ENCODE measurements at places on chromosomes 2 and 18. TPM values are rescaled to one million over a fixed set of nuclear protein-coding genes. Genes with fewer than 3 reads are reported as not detected.

DNA sequence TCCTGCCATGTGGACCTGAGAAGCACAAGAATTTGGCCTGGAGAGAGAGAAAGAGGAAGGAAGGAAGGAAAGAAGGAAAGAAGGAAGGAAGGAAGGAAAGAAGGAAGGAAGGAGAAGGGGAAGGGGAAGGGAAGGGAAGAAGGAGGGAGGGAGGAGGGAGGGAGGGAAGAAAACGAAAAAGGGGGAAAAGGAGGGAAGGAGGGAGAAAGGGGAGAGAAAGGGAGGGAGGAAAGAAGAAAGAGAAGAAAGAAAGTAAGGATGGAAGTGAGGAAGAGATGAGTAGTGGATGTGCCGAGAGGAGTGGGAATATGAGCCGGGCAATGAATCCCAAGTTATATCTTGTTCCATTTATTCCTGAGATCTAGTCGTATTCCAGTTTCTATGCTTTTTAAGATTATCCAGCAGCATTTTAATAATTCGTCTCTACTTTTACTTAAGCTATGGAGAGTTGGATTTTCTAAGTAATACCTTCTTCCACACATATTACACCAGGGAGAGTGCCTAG, 247.8 kb downstream of the TDRD15 start:
- peaks cover 9% of the 10 kb centered on the region for H3K4me1 ChIP-seq
- no peak overlapping the region for H3K27ac ChIP-seq
- DNase-seq: no peak
- H3K36me3 ChIP-seq: no peaks in the 10 kb centered on the region
- no peak overlapping the region for H3K4me3 ChIP-seq
- no peaks in the 10 kb centered on the region for H3K27me3 ChIP-seq

DNA sequence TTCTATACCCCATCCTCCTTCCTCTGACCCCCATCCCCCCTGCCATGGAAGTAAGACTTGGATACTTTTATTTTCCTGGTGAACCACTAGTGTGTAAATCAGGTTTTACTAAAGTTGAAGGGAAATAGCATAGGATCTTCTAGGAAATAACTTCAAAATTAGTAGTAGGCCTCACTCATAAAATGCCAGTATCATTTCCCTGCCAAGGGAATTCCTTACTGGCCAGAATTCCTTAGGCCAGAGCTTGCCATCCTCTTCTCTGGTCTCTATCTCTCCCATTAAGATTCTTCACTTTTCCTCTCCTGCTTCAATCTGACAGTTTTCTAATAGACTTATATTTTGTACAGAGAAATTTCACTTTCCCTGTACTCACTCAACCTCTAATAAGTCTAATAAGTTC, 322.8 kb upstream of the TANK start:
- no peak overlapping the region for H3K27ac ChIP-seq
- no peak for DNase-seq
- no peaks in the 10 kb centered on the region for H3K36me3 ChIP-seq
- H3K4me1 ChIP-seq: peaks cover 4% of the 10 kb centered on the region
- no peak overlapping the region for H3K4me3 ChIP-seq

DNA sequence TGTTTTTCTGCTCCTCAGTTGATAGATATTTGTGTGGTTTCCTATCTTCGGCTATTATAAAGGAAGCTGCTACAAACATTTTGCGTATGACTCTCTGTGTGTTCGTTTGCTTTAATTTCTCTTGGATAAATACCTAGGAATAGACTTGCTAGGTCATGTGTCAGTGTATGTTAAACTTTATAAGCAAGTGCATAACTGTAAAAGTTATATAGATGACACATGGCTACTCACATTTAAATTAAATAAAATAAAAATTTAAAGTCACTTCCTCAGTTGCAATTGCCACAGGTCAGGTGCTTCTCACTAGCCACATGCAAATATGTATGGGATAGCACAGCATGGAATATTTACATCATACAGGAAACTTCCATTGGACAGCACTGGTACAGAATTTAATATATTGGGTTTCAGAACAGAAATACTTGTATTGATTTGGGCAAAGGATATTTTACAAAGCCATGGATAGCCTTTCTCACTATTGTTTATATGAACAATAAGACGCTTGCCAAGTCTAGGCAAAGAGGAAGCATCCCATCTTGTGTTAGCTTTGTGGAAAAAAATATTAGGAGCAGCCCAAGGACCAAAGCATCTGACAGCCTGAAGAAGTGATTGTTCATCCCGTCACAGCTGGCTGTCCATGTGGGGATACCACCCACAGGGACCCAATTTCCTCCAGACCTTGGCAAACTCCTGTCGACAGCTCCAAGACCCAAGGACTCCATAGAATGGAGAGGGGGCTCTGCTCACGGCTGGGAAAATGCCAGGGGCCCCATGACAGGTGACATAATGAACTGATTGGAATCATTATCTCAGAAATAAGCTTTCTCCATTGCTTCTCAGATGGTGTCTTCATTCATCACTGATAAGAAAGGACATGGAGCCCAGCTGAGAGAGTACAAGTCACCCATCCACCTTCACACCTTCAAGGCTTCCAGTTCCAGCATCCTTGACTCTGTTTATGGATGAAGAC, 196.7 kb downstream of the SH3BP4 start:
- H3K27ac ChIP-seq: no peak overlapping the region
- DNase-seq: no peak
- peaks cover 6% of the 10 kb centered on the region for H3K4me1 ChIP-seq
- H3K4me3 ChIP-seq: no peak overlapping the region
- peaks cover 14% of the 10 kb centered on the region for H3K27me3 ChIP-seq
- no peaks in the 10 kb centered on the region for H3K36me3 ChIP-seq

DNA sequence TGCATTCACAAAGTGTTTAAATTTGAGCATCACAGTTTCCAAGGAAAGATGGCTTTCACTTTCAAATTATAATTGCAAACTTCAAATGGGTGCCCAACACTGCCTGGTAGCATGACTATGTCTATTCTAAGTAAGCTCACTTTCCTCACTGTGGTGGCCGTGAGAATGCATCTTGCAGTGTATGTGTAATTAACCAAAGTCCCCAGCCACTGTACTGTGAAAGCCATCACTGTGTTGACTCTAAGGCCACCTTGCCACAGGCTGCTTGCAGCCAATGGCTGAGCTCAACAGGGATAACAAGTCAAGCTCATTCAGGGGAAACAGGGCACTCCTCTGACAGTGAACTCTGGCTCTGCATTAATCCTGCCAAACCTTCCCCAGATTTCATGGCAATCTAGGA, 43.3 kb upstream of the LGALSL start:
- no peaks in the 10 kb centered on the region for H3K27me3 ChIP-seq
- no peaks in the 10 kb centered on the region for H3K36me3 ChIP-seq
- H3K4me1 ChIP-seq: peaks cover 9% of the 10 kb centered on the region
- no peak overlapping the region for H3K4me3 ChIP-seq

DNA sequence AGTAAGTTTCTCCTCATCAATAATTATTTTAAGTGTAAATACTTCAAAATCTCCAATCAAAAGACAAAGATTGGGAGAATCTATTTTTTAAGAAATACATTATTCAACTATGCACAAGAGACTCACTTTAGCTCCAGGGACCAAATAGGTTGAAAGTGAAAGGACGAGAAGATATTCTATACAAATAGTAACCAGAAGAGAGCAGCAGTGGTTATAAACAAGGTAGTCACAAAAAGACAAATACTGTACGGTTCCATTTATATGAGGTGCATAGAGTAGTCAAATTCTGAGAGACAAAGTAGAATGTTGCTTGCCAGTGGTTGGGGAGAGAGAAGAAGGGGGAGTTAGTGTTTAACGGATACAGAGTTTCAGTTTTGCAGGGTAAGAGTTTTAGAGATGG, 69.8 kb downstream of the POU3F3 start:
- H3K4me1 ChIP-seq: no peaks in the 10 kb centered on the region
- peaks cover 7% of the 10 kb centered on the region for H3K27me3 ChIP-seq
- no peak overlapping the region for H3K4me3 ChIP-seq
- no peak overlapping the region for H3K27ac ChIP-seq
- no peaks in the 10 kb centered on the region for H3K36me3 ChIP-seq
- DNase-seq: no peak

DNA sequence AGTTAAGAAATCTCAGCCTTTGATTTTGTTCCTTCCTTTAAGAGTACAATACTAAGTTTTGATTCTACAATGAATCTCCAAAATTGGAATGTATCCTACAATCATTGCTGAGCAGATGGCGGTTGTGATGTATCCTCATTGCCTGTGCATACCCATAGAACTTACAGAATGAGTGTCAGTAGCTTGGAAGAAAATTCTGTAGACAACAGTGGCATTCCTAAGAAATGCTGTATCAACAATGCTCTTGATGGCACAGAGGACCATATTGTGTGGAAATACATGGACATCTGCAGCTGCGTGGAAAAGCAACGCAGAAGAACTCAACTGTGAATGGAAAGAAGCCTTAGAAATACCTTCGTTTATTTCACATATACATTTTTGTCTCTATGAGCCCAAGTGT, 30.2 kb downstream of the GAREM1 start:
- H3K27ac ChIP-seq: no peak overlapping the region
- H3K4me1 ChIP-seq: peaks cover 6% of the 10 kb centered on the region
- H3K4me3 ChIP-seq: no peak overlapping the region
- no peaks in the 10 kb centered on the region for H3K27me3 ChIP-seq

DNA sequence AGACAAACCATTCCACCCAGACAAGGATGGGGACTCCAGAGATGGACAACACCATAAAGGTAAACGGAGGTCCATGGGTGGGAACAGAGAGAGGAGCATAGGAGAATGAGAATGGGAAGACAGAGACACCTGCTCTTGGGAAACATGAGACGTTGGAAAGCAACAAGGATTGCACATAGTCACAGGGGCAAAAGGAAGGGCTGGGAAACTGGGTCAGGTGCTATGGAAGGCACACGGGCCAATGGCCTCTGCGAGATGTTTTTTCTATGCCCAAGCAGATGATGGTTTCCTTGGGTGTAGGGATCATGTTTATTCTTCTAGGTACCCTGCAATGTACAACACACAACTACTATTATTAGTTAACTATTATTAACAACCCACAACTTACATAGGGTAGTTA, 143.6 kb upstream of the AGAP1 start:
- H3K4me1 ChIP-seq: peaks cover 5% of the 10 kb centered on the region
- no peak overlapping the region for H3K4me3 ChIP-seq
- H3K36me3 ChIP-seq: no peaks in the 10 kb centered on the region
- H3K27me3 ChIP-seq: no peaks in the 10 kb centered on the region

DNA sequence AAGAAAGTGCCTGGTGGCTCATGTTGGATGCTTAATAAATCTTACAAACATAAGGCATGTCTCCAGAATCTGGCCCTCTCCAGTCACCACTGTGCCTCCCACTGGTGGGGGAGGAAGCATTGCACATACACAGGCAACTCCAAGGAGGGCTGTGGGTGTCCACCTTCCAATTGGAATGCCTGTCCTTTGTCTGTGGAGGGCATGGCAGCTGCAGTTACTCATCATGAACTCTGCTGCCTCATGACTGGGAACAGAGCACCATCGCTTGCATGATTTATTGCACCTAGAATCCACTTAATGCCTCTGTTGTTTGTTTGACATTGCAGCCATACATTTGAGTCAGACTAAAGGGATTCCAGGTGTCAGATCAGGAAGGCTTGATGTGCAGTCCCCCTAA, 278.9 kb downstream of the PRKCE start:
- H3K4me1 ChIP-seq: peaks cover 13% of the 10 kb centered on the region
- H3K27ac ChIP-seq: no peak overlapping the region
- H3K4me3 ChIP-seq: no peak overlapping the region
- no peaks in the 10 kb centered on the region for H3K27me3 ChIP-seq

- no peaks in the 10 kb centered on the region for H3K36me3 ChIP-seq
- no peaks in the 10 kb centered on the region for H3K27me3 ChIP-seq
- no peak overlapping the region for H3K27ac ChIP-seq
- DNase-seq: no peak
- no peak overlapping the region for H3K4me3 ChIP-seq
Observed at GRCh38 chr2:189258616-189259365, 79.2 kb upstream of the COL5A2 start.

GRCh38 chr2:223563462-223563861, 38.7 kb downstream of the SCG2 start:
- H3K4me1 ChIP-seq: peaks cover 8% of the 10 kb centered on the region
- no peaks in the 10 kb centered on the region for H3K27me3 ChIP-seq
- DNase-seq: no peak
- no peaks in the 10 kb centered on the region for H3K36me3 ChIP-seq

DNA sequence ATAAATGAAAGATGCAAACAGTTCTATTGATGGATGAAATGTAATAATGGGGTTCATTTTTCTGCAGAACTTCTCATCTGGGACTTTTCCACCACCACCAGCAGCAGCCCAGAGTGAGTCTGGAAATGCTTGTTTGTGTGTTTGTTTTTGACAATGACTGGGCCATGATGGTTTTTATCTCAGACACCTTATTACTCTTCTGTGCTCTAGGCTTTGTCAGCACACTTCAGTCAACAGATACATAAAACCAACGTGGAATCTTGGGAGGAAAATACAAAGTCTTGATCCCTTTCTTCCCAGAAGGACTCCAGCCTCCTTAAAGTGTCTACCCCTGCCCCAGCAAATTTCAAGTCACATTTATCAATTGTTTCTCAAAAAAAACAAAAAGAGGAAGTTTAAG, 134.0 kb downstream of the MREG start:
- peaks cover 6% of the 10 kb centered on the region for H3K4me1 ChIP-seq
- DNase-seq: no peak
- no peak overlapping the region for H3K4me3 ChIP-seq
- H3K27ac ChIP-seq: no peak overlapping the region
- peaks cover 7% of the 10 kb centered on the region for H3K36me3 ChIP-seq
- no peaks in the 10 kb centered on the region for H3K27me3 ChIP-seq

GRCh38 chr2:41483226-41483625, 564.6 kb upstream of the PKDCC start:
- H3K4me3 ChIP-seq: no peak overlapping the region
- no peaks in the 10 kb centered on the region for H3K27me3 ChIP-seq

DNA sequence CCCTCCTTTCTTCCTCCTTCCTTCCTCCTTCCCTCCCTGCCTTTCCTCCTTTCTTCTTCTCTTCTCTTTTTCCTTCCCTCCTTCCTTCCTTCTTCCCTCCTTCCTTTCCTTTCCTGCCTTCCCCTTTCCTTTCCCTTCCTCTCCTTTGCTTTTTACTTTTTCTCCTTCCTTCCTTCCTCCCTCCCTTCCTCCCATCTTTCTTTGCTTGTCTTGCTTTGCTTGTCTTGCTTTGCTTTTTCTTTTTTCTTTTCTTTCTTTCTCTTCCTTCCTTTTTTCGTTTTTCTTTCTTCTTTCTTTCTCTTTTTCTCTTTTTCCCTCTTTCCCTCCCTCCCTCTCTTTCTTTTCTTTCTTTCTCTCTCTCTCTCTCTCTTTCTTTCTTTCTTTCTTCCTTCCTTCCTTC, 113.0 kb downstream of the NYAP2 start:
- H3K36me3 ChIP-seq: no peaks in the 10 kb centered on the region
- no peak overlapping the region for H3K27ac ChIP-seq
- DNase-seq: no peak
- peaks cover 4% of the 10 kb centered on the region for H3K4me1 ChIP-seq
- H3K4me3 ChIP-seq: no peak overlapping the region
- no peaks in the 10 kb centered on the region for H3K27me3 ChIP-seq

GRCh38 chr18:53639687-53640086, 584.8 kb downstream of the MBD2 start:
- H3K4me1 ChIP-seq: peaks cover 3% of the 10 kb centered on the region
- DNase-seq: no peak
- H3K27ac ChIP-seq: no peak overlapping the region
- H3K27me3 ChIP-seq: no peaks in the 10 kb centered on the region
- no peak overlapping the region for H3K4me3 ChIP-seq

- no peaks in the 10 kb centered on the region for H3K36me3 ChIP-seq
- no peak overlapping the region for H3K27ac ChIP-seq
- H3K27me3 ChIP-seq: peaks cover 30% of the 10 kb centered on the region
Observed at GRCh38 chr2:20008703-20009102, 3.8 kb downstream of the MATN3 start.

The TUBB6 gene
- 240 TPM for total RNA-seq

The SULT1C2 gene
- 2.2 TPM for total RNA-seq

The EFR3B gene
- 8.9 TPM for total RNA-seq

The GRHL1 gene
- 4.7 TPM for total RNA-seq

The NOL4 gene
- 1.4 TPM for total RNA-seq

The XDH gene
- total RNA-seq: 3.7 TPM

The HJURP gene
- total RNA-seq: 83.7 TPM

The CYB5A gene
- total RNA-seq: 170 TPM

The IL1RL1 gene
- total RNA-seq: 0.05 TPM
